GM23338 (cell line): ENCODE measurements at places on chromosomes 13 and 19. TPM values are rescaled to one million over a fixed set of nuclear protein-coding genes. Genes with fewer than 3 reads are reported as not detected.

The FGF22 gene
- total RNA-seq: 0.31 and 2.8 TPM in 2 replicates

The SPC24 gene
- total RNA-seq: 38.7 and 42.2 TPM in 2 replicates

The HPN gene
- total RNA-seq: 16.2 and 17.4 TPM in 2 replicates

The CPB2 gene
- not detected in 2 replicates for total RNA-seq

The CLIP3 gene
- 12.4 and 19.1 TPM in 2 replicates for total RNA-seq

The NANOS2 gene
- total RNA-seq: 0.14 TPM in 1 of 2 replicates, not detected in the other

The ATP12A gene
- 0.78 and 1.0 TPM in 2 replicates for total RNA-seq

The CDKN2D gene
- 1.4 and 3.2 TPM in 2 replicates for total RNA-seq

The CACNG7 gene
- total RNA-seq: 15.6 and 17.9 TPM in 2 replicates

The SARS2 gene
- 67.0 and 75.7 TPM in 2 replicates for total RNA-seq

The IFNL2 gene
- total RNA-seq: not detected in 2 replicates

- DNase-seq: no peak
Measured at GRCh38 chr13:97460004-97460775, 26.2 kb downstream of the RAP2A start.

DNA sequence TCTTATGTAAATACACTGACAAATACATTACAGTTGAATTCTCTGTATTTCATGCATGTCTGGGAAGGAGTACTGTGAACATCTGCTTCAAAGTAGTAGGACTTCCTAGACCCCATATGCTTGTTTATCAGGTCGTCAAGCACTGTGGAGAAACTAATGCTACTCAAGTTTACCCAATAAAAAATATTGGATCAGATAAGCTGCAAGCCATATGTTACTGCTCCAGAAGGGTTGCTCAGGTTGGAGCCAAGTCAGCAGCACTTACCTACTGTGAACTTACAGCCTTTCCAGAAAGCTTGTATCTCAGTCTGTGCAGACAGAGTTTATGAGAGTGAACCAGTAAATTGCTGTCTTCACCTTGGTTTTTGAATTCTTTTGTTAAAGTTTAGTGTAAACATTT lies 36.2 kb downstream of the SLAIN1 start:
- no peak for DNase-seq

GRCh38 chr13:26663791-26664190 lies 96.8 kb downstream of the GPR12 start:
- no peak for DNase-seq

- peak; percentile 46 for DNase-seq
Measured at GRCh38 chr19:42081584-42082203, 5.7 kb downstream of the ZNF574 start.

DNA sequence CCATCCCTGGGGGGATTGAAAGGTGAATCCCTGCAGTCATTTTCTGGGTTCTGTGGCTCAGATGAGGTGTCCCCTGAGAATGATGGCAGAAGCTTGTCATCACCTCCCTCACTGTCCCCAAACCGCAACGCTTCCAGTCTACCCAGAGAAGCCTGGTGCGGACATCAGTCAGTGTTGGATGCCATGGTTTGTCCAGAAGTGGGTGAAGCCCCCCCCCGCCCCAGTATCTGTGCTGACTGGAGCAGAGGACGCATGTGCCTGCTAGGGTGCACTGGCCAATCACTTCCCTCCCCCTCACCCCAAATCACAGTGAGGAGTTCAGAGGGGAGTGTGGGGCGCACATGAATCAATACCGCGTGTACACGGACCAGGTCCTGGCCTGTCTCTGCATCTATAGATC lies 150.5 kb downstream of the TEX29 start:
- no peak for DNase-seq

DNA sequence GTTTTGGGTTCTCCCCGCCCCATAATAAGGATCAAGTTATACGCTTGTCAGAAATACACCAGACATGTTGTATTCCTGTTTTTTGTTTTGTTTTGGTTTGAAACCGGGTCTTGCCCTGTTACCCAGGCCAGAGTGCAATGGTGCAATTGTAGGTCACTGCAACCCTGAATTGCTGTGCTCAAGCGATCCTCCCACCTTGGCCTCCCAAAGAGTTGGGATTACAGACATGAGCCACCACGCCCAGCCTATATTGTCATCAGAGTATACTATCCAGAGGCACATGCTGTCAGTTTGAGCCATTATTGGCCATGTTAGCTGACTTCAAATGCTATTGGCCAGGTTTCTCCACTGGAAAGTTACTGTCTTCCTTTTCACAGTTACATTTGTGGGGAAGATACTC lies 9.8 kb downstream of the SAFB start:
- no peak for DNase-seq

DNA sequence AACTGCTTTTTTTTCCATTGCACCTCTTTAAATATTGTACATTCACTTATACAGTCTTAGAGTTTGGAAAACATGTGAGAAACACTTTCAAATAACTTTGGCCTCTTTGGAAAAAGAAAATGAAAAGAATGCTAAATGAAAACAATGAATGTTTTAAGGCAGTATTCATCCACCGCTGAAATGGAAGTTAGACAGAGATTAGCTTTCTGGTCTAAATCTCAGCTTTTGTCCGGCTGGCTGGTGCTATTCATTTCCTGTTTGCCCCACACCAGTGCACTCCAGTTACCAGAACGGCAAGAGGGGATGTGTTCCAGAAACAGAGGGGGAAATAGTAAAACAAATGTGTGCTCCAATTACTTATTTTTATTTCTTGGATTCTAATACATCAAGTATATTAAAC lies 1201.3 kb downstream of the EFNB2 start:
- no peak for DNase-seq

- peak; percentile 33 for DNase-seq
Measured at GRCh38 chr19:14835011-14835410, at the start of the genes OR7A5 and OR7C1. OR7A5 (minus strand) TSS chr19:14835185; CDS start chr19:14828241, 6,944 bp downstream. OR7C1 (minus strand) TSS chr19:14835185; CDS start chr19:14800136, 35,049 bp downstream.

GRCh38 chr19:48102870-48103751 lies 7.5 kb downstream of the PLA2G4C start:
- DNase-seq: peak; percentile 82

GRCh38 chr19:38009650-38010242 lies 102.7 kb downstream of the SIPA1L3 start:
- DNase-seq: no peak

DNA sequence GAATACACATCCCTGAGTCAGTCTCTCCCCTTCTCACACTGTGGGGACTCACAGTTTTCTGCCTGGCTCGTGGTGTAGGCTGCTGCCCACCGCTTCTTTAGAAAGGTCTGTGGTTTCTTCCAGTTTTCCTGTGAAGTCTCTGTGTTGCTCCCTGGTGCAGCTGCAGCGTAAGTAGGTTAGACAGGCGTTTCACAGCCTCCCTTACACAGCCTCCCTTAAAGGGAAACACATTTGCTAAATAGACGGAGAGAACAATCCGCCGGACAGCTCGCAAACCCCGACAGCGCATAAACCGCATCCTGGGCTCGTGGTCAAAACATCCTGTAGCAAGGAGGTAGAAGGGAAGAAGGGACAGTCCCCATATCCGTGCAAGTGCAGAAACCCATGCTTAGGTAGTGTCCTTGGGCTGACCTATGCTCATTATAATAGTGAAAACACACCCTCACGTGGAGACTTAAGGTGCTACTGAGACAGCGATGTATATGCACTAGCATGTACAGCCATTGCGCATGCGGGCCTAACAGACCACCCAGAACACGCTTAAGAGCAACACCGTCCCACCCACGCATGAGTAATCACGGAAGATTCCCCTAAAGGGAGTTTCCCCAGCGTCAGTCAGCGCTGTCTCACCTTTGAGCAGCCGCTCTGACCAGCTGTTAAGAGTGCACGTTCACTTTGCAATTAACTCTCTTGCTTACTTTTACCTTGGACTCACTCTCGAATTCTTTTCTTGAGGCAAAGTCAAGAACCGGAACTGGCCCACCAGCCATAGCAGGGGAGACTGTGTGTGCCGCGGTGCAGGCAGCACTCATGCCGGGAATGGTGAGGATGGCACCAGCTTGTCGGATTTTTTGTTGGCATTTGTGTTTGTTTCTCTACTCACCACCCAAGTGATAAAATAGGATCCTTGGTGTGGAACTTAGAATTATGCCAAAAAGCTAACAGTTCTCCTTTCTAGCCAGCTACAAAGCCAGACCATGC lies 16.6 kb downstream of the SIGLEC8 start:
- no peak for DNase-seq

GRCh38 chr13:50285283-50285682 lies 270.0 kb downstream of the KCNRG start:
- DNase-seq: no peak

DNA sequence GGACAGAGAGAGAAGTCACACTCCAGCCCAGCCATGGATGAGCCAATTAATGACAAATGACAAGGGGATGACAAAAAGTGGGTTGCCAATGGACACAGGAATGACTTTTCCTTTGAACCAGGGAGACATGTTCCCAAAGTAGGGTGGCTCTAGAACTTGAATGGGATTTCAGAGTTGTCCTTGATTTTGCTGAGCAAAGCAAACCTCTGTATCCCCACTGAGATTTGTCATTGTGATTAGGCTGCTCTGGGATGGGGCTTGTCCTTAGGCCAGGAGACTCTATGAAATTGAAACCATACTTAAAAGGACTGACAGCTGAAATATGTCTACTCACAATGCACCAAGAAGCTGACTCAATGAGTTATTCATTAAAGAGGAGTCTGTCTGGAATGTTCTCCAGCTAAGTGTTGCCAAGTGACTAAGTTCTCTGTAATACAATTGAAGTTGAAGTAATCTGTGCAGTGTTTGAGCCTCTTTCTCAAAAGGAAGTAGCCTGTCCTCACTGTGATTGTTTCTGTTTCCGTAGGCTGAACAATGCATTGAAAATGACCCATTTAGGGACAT lies 69.0 kb upstream of the PCDH9 start:
- DNase-seq: no peak

GRCh38 chr13:72221276-72221962 lies 354.4 kb upstream of the DACH1 start:
- peak; percentile 86 for DNase-seq

GRCh38 chr13:99639126-99639525 lies 137.9 kb downstream of the TM9SF2 start:
- no peak for DNase-seq

DNA sequence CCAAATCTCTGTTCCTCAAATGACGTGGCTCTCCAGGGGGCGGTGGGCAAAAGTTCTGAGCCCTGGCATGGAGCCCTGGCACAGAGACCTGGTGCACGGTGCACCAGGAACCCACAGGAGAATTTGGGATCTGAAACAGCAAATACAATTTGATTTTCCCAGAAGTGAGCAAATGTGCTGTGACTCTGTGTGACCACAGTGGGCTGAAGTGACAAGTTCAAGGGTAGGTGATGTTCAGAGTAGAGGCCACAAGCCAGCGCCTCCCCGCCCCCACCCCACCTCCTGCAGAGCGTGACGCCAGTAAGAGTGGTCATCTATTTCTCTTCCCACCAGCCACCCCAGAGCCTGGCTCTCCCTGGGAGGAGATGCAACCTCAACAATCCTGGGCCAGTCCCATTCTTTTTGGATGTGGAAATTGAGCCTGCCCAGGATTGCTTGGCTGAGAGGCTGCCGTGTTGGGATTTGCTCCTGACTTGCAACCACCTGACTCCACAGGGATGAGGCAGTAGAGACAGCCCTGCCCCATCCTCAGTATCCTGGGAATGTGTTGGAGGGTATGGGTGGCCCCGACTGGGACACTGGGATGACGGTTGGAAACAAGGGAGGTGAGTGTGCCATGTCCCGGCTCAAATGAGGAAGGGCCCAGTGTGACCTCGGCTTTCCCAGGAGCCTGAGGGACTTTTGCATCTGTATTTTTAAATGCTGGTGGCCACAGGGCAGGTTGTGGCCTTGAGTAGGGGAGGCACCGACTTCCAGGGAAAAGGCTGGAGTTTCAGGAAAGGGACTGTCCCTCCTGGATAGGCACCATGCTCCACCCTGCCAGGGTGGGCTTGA lies 11.1 kb upstream of the BCL3 start:
- DNase-seq: no peak

GRCh38 chr13:54185785-54186184 lies 1157.2 kb downstream of the OLFM4 start:
- DNase-seq: peak; percentile 88

DNA sequence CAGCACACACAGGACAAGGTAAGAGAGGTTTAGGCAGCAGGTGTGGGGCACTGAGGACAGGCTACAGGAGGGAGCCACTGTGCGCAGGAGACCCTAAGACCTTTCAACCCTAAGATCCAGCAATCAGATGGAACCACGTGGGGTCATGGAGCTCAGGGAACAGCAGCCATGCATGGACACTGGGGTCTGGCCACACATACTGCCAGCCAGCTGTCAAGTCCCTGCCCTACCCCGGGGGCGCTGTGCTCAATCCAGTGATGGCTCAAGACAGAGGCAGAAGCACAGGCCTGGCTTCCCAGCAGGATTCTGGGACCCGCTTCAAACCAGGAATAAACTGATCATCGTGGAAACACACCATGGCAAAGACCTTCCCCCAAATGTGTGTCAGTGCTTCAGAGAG lies 25.5 kb upstream of the EPHX3 start:
- no peak for DNase-seq

GRCh38 chr13:95624020-95624419 lies 20.5 kb downstream of the DZIP1 start:
- DNase-seq: peak; percentile 90

DNA sequence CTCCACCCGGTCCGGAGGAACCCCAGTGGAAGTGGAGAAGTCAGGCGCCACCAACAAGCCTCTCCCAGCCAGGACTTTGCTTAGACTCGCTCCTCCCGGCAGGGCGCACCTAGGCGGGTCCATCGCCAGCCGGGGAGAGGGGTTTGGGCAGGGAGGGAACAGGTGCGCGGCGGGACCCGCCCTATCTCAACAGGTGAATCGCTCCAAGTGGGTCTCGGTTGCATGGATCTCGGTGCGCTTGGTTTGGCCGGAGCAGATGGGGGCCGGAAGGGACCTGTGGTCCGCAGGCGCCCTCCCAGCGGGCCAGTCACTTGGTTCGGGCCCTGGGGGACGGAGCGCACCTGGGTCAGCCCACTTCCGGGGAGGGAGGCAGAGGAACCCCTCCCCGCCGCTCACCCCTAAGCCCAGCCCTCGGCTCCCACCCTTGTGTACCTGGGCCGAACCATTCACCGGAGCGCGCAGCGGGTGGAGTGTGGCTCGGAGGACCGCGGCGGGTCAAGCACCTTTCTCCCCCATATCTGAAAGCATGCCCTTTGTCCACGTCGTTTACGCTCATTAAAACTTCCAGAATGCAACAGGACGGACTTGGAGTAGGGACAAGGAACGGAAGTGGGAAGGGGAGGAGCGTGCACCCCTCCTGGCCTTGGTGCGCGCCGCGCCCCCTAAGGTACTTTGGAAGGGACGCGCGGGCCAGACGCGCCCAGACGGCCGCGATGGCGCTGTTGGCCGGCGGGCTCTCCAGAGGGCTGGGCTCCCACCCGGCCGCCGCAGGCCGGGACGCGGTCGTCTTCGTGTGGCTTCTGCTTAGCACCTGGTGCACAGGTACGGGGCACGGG lies at the start of gene LSR:
TSS of gene LSR (plus strand) at position 693 of the 836 bp plus-strand sequence. CDS start at position 714, 21 bp downstream.
- peak; percentile 98 for DNase-seq

- DNase-seq: no peak
Measured at GRCh38 chr13:93689333-93689732, 462.7 kb downstream of the GPC6 start.

- peak; percentile 88 for DNase-seq
Measured at GRCh38 chr19:45569619-45570421, 14.8 kb downstream of the OPA3 start.
